ENCODE measurements at places on chromosomes 6 and 20. TPM values are rescaled to one million over a fixed set of nuclear protein-coding genes. Genes with fewer than 3 reads are reported as not detected.

DNA sequence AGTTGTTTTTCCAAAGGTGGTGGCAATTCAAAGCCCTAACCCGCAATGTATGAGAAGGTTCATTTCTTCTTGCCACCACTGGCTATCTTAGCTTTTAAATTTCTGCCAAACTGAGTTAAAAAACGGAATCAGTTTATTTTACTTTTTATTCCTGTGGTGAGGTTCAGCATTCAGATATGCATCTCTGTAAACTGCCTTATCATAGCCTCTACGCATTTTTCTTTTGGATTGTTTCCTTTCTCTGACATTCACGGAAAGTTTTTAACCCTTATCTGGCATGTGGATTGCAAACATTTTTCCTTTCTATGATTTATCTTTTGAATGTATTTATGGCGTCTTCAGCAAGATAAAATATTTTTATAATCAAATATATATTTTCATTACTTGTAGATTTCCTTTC lies 37.7 kb downstream of the AK9 start:
- no peak for DNase-seq

DNA sequence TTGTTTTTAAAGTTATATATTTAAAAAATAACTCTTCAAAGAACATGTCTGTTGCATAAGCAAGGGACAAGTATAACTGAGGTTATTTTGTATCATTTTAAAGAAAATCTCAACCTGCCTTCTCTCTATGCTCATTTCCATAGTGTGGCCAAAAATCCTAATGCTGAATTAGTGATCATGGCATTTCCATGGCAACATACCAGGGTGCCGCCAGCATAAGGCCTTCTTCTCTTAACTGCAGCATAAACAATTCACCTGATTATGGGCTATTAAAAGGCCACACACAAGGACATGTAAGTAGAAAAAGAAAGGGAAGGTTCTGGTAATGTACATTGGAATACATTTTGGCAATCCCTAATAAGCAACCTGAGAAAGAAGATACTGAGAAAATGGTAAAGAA lies 95.1 kb upstream of the RNF217 start:
- no peak for DNase-seq

GRCh38 chr6:42279144-42279781 lies 61.6 kb upstream of the MRPS10 start:
- DNase-seq: no peak

DNA sequence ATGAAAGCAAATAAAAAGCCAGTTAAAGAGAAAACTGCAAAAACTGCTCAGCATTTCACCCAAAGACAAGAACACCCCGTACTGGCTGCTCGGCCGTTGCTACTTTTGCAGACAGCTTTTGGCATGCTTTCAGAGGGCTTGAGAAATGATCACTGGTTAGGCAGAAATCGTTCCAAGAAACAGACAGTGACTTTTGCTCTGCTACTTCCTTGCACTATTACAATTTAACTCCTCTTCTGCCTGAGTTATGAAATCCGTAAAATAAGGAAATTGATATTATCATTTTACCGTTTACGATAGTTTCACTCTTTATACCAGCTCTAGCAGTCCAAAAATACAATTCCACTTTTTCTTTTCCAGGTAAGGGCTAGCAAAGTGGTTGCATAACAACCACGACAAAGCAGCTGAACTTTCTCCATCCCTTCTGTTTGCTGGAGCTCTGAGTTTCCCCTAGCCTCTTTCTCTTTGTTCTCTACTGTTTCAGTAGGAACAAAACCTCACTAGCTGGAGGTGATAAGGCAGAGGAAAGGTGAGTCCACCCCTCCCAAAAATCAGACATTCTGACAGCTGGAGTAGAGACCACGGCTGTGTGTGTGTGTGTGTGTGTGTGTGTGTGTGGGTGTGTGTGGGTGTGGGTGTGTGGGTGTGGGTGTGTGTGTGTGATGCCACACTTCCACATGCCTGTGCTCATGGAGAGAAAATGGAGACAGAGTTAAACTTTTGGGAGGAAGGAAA lies 191.8 kb upstream of the RREB1 start:
- no peak for DNase-seq

The TSHZ2 gene
- 1.00 TPM for polyA plus RNA-seq

- no peak for DNase-seq
Measured at GRCh38 chr6:162833776-162834175, 106.0 kb downstream of the PACRG start.

The SCAF8 gene
- 31.2 TPM for polyA plus RNA-seq

The HUS1B gene
- polyA plus RNA-seq: 4.0 TPM

The SYCP2L gene
- polyA plus RNA-seq: 0.19 TPM

All from B cell (primary cell).